ENCODE measurements at places on chromosomes 4 and X.

DNA sequence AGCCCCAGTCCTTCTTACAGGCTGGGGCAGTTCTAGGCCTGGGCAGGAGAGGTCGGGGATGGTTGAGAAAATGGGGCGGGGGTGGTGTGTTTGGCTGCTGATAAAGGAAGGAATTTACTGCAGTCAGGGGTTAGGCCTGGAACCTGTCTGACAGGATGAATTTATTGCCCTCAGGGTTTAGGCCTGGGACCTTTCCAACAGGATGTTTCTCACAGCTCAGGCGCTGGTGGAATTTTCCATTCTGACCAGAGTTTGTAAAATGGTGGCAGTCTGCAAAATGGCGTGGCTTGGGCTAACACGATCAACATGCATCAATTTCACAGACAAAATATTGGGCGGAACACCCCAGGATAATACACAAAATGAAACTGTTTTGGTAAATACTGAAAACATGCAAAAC is 83.5 kb upstream of the SPIN4 start:
- DNase-seq, result no peak

DNA sequence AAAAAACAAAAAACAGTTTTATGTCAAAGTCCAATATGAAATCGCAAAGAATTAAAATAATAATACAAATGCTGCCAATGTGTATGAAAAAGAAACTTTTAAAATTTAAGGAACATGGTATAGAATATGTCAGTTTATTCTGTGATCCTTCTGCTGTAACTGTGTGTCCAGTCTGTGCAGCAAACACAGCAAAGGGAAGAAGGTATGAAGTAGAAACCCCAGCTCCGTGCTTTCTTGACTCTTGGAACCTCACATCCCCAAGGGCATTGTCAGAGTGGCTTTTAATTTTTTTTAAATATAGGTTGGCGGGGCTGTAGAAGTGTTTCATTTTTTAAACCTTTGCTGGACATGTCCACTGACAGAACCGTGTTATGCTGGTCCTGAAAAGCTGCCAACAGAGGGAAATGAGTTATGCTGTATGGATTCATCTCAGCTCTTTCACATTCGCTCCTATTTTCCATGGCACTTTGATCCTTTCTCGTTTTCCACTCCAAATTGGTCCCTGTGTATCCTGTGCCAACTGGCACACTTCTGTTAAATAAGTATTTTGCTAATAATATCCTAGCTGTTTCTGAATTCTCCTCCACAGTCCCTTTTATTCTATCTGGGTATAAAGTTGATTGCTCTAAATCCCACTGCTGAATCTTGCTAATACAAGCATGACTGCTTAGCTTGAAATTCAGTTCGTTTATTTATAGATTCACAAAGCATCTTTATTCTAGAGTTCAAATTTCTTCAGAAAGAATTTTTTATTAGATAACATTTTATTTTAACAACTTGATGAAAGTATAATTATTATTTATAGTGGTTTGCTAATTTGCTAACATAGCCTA is 127.0 kb upstream of the DDIT4L start:
- DNase-seq, result no peak

GRCh38 chrX:14775416-14775815 is 97.5 kb downstream of the FANCB start:
- DNase-seq, result no peak

DNA sequence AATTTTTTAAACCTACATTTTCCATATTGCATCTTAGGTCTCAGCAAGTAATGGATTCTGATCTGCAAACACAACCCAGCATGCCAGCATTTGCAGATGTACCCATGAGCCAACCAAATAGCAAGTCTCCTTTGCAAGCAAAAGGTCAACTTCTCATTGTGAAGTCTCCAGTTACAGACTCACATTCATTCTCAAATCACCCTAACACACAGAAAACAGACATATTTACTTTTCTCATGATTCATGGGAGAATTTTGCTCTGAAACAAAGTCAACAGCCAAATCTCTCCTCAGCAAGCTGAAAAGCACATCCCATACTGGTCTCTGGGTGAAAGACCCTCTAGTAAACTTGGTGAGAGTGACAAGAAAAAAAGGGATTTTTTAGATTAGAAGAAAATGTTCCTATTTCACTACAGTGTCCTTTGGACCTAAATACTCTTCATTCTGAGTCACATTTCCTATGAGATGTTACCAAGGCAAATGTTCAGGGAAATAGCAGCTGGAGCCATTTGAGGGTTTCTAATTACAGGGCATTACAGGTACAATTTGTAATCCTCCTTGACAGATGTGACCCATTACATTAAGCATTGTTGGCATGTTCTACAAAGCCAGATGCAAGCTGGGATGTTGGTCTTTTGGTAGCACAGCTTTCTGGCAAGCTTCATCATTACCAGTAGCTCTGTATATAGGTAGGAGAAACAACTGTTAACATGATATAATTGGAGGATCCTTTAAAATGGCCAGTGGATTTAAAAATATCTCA is 383.3 kb downstream of the SMARCA1 start:
- DNase-seq, result peak; percentile 85

DNA sequence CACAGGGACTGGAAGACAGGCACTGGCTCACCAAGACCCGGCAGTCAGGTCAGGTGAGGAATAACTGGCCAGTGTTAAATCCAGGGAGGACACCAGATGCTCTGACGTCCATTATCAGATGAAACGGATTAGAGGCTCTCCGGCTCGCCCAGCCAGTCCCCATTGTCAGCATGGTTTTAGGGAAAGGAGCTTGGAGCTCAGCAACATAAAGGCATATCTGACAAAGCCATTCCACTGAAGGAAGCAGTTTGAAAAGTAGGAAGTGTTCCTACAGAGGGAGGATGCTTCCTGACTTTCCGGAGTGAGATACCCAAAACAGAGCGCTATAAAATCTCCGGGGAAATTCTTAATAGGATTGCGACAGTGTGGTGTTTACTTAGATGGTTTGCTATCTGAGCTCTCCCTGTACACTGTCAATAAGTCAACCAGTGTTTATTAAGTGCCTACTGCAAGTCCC is 14.8 kb downstream of the NDNF start:
- DNase-seq, result no peak

- DNase-seq, result no peak
Measured at GRCh38 chr4:8331575-8331955, 62.0 kb downstream of the HTRA3 start.

DNA sequence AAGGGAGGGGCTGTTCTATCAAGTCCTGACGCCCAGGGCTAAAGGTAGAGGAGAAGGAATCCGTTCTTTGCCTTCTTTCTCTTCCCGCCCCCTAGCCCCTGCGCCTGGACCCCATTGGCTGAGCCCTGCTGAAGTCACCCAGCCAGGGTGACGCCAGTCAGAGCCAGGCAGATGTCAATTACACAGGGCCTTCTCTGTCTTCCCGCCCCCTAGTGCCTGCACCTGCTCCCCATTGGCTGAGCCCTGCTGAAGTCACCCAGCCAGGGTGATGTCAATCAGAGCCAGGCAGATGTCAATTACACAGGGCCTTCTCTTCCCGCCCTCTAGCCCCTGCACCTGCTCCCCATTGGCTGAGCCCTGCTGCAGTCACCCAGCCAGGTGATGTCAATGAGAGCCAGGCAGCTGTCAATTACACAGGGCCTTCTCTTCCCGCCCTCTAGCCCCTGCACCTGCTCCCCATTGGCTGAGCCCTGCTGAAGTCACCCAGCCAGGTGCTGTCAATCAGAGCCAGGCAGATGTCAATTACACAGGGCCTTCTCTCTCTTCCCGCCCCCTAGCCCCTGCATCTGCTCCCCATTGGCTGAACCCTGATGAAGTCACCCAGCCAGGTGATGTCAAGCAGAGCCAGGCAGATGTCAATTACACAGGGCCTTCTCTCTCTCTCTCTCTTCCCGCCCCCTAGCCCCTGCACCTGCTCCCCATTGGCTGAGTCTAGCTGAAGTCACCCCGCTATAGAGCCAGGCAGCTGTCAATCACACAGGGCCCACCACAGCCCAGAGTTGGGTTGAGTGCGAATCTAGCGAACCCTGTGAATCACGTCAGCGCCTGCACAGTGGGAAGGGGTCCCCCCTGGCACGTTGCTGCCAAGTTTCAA is 46.4 kb downstream of the ASMT start:
- no peak for DNase-seq

DNA sequence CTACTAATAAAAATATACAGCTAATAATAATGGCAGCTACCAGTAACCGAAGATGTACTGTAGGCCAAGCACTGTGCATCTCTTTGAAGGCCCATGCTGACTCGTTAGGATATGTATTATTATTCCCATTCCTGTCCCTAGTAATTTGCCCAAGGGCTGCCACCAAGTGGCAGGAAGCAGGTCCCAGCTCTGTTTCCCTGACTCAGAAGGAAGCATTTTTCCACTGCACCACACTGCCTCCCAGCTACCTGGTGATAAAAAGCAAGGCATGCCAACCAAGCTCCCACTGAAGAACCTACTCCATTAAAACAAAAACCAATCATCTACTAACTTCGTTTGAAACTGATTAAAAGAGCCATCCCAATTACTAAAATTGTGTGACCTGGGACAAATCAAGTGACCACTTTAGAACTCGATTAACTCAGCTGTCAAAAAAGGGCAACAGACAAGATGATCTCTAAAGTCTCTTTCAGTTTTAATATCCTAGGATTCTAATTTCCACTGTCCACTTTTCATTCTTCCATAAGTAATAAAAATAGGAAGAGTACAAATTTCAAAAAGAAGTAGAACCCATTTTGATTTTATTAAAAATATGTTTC is 24.3 kb upstream of the PGM2 start:
- DNase-seq, result peak; percentile 88

DNA sequence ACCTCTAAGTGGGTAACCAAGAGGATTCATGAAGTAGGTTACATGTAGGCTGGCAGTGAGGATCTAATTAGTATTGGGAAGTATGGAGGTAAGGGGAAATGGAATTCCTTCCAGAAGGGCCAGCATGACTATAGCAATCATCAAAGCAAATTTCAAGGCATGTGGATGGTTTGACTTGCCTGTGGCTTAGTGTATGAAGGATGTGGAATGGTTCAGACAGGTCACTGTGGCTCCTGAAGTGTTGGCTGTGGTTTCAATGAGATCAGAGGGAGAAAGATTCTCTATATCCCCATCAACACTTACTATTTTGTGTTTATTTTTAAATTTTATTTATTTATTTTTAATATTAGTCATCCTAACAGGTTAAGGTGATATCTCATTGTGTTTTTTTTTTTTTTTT is 121.6 kb upstream of the TBC1D9 start:
- no peak for DNase-seq

- DNase-seq, result peak; percentile 49
Measured at GRCh38 chr4:141028024-141028529, 105.2 kb downstream of the RNF150 start.

DNA sequence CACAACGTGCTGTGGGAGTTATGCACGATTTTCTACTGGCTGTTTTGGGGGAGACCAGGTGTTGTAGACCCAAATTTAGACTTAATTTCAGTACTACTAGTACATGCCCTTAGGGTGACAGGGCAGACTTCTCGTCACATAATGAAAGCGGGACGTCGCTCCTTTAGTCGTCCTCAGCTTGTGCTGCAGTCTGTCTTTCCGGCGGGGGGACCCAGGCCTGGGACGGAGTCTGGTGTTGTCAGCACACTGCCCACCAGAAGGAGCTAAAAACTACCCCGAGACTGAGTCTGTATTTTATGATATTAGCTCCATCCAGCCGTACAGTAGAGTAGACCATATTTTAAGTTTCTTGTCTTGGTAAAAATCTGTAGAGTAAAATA is 35.5 kb downstream of the NOP14 start:
- no peak for DNase-seq

DNA sequence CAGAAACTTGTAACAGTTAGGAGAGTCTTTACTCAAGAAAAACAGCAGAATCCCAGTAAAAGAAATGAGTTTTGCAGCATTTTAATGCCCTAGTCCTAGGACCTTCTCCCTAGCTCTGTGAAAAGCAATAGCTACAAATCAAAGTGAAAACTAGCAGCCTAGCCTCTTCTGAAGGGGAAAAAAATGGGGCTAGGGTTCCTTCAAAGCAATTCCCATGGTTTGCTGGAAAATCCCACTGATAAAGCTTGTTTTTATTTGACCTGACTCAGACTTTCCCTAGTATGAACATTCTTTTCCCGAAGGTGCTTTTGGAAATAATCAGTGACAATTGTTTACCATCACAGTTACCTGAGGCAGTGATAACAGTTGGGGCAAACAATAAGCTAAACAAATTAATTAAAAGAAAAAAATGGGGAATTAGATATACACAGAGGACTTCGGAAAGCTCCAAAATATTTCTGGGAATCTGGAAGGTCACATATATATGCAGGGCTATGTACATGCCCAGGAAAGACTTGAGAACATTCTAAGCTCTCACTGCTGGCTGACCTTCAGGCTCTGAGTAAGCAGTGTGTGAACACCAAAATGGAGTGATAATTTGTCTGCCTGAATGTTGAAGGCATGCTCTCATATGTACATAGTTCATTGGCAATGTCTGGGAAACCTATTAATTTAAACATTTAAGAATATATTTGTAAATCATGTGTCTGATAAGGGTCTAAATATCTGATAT is 285.9 kb downstream of the KCTD8 start:
- DNase-seq, result no peak

DNA sequence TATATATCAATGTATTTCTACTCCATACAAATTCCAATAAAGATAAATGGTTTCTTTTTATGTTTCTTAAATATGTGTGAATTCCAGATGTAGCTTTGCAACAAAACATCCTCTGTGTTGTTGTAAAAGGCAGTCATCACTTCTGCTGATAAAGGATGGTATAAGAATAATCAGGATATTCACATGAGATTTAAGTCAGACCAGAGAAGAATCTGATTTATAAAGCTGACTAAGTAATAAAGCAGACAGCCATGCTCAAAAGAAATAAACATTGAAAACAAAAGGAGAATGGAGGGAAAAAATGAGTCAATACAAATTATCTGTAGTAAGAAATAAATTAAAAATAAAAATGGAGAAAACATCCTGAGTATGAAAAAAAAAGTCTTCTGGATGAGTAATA is 27.0 kb upstream of the SLC7A11 start:
- DNase-seq, result no peak

- DNase-seq, result no peak
Measured at GRCh38 chr4:3285558-3286334, 7.1 kb upstream of the RGS12 start.

DNA sequence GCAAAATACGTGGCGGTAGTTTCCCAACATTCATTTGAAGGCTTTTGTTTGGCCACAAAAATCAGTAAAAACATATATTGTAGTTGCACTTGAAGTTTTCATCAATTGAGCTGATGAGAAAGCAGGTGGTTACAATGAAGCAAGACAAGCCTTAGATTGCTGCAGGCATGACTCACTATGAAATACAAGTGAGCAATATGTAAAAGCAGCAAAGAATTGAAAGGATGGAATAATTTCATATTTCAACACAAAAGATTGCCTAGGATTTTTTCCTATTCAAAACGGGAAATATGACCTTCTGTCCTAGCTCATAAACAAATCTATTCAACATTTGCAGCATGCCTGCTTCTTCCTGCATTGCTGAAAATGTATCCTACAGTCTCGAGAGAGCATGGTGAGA is 190.9 kb upstream of the BANK1 start:
- no peak for DNase-seq

DNA sequence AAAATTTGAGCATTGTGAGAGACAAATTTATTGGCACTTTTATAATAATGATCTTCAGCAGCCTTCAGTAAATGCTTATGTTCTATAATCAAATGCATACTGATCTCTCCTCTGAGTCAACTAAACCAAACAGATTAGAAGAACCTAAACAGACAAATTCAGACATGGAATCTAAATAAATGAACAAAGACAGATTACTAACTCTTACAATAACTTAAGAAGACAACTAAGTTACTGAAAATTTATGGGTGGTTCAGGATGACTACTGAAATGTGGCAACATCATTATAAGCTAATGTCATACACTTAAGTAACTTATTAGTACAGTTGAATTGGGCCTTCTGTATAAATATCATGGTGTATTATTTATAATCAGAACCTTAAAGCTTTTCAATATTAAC is 127.3 kb downstream of the NEK1 start:
- DNase-seq, result no peak
